ENCODE measurements at places on chromosomes 5 and 9.

DNA sequence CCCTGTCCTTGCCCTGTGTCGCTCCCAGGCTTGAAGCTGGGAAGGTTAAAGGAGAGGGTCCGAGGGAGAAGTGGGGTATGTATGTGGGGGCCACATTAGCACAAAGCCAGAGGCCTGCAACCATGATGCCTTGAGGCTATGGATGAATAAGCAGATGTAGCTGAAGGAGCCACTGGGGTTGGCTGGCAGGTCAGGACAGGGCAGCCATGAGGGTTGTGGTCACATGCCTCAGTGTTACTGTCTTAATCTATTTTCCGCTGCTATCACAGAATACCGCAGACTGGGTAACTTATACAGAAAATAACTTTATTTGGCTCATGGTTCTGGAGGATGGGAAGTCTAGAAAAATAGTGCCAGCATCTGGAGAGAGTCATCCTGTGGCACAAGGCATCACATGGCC, 9.2 kb upstream of the GRHPR start:
- no peak for DNase-seq

GRCh38 chr5:114089259-114089658, 272.6 kb upstream of the KCNN2 start:
- no peak for DNase-seq

DNA sequence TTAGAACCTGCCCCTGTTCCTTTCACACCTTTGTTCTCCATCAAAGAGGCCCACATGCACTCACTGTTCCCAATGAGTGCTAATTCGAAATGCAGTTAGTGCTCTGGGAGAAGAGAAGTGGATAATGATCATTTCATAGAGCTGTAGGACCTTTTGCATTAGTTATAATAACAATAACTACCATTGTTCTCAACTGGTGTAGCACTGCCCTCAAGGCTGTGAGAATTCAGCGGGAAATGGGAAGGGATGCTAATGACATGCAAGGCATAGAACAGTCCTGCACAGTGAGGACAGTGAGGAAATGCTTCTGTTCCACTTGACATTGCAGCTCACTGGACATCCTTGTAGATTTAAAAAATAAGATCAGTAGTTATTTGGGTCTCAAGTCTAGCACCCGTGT, 187.4 kb downstream of the FBXL7 start:
- no peak for DNase-seq

DNA sequence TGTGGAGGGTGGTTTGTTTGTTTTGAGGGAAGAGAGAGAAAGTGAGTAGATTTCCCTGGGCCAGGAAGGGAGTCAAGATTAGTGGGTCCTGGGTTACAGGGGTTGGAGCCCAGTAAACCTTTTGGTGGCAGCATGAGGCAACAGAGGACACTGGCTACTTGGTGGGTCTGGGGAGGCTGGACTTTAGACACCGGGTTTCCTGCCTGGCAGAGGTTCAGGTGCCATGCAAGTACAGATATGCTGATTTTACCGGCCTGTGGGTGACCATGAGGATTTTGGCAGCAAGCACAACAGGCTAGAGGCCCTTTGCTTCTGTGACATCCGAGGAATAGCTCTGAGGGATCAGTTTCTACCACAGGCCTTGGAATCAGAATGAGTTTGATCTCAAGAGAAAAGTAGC, 18.9 kb downstream of the MAST4 start:
- no peak for DNase-seq

- no peak for DNase-seq
These were observed 25.0 kb downstream of the CSF2 start for GRCh38 chr5:132098621-132099020.

DNA sequence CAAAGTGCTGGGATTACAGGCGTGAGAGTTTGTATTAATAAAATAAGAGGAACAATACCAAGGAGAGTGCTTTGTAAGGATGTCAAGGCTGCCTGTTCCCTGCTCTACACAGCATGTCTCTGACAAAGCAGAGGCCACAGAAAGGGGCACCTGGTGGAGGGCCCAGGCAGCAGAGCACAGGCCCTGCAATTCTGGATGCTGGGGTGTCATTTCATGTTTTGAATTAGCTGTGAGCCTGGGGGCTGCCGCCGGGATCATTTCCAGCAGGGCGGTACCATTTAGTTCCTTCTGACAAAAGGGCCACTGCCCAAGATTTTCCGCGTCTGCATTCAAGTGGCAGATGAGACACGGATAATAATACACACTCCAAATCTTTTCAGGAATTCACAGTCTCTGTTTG, 396.9 kb downstream of the GADD45G start:
- no peak for DNase-seq

GRCh38 chr5:101306391-101307137, 403.5 kb upstream of the ST8SIA4 start:
- no peak for DNase-seq

GRCh38 chr9:38066197-38066913, 2.7 kb downstream of the SHB start:
- DNase-seq: no peak

GRCh38 chr5:89281766-89282553, 399.0 kb upstream of the MEF2C start:
- DNase-seq: no peak

GRCh38 chr5:56685503-56686217, 129.7 kb upstream of the MAP3K1 start:
- DNase-seq: no peak

DNA sequence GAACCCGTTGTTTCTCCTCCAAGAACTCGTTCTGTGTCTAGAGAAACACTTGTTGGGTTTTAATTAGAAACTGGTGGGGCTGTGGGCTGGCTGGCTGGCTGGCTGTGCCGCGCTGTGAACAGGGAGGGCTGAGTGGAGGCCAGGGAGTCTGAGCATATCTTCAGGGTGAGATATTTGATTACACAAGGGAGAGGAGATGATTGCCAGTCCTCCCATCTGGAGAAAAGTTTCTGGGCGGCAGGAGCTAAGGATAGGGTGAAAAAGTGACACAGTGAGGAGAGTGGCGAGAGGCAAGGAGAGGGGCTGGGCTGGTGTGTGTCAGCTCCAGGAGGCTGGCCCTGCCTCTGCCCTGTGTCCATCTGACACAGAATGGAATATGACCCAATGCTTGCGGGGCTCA, 63.0 kb downstream of the GDNF start:
- peak; percentile 32 for DNase-seq

DNA sequence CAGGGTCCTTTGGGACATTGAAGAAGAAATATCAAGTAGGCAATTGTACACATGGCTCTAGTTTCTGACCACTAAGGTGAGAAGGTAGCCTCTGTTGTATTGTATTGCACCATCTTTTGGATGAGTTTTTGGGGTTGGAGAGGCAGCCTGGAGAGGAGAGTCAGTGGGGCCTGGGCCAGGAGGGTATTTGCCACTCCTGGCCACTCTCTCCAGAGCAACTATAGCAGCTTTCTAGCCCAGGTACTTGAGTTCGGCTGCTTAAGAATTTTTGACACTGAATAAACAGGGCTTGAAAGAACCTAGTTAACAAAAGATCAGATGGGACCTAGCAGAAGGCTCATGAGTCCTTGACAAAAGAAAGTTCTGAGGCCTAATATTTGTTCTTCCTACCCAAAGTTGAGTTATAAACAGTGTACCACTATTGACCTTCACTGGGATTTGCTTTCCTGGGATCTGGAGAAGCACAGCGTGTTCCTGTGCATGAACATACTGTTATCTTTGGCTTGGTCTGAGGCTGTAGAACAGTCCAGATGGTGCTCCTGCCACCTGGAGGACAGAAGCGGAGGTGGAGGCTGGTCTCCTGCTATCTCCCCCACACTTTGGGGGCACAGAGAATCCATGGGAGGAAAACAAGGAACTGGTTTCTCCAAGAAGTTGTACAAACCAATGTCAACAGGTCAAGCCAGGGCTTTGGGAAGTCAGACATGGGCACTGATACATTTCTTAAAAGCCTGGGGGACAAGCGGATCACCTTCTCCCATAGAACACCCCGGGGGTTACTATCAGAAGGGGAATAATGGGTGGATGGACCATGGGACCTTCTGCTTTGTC, 110.4 kb upstream of the LIFR start:
- DNase-seq: peak; percentile 24
